ENCODE measurements at places on chromosomes 13 and 19. TPM values are rescaled to one million over a fixed set of nuclear protein-coding genes. Genes with fewer than 3 reads are reported as not detected.

- H3K27me3 ChIP-seq: no peaks in the 10 kb centered on the region
- H3K4me3 ChIP-seq: no peak overlapping the region
- H3K27ac ChIP-seq: peak overlapping the region; percentile 67
- DNase-seq: no peak
Measured at GRCh38 chr13:26503826-26504594, 53.5 kb upstream of the WASF3 start.

- DNase-seq: no peak
- H3K36me3 ChIP-seq: no peaks in the 10 kb centered on the region
- no peak overlapping the region for H3K4me3 ChIP-seq
- H3K27me3 ChIP-seq: no peaks in the 10 kb centered on the region
Measured at GRCh38 chr13:24183741-24184182, 23.2 kb downstream of the SPATA13 start.

The CALR3 gene
- not detected for total RNA-seq

- H3K27me3 ChIP-seq: no peaks in the 10 kb centered on the region
- peak; percentile 65 for DNase-seq
- H3K36me3 ChIP-seq: no peaks in the 10 kb centered on the region
- no peak overlapping the region for H3K4me3 ChIP-seq
Measured at GRCh38 chr13:66559093-66559492, 671.0 kb downstream of the PCDH9 start.

DNA sequence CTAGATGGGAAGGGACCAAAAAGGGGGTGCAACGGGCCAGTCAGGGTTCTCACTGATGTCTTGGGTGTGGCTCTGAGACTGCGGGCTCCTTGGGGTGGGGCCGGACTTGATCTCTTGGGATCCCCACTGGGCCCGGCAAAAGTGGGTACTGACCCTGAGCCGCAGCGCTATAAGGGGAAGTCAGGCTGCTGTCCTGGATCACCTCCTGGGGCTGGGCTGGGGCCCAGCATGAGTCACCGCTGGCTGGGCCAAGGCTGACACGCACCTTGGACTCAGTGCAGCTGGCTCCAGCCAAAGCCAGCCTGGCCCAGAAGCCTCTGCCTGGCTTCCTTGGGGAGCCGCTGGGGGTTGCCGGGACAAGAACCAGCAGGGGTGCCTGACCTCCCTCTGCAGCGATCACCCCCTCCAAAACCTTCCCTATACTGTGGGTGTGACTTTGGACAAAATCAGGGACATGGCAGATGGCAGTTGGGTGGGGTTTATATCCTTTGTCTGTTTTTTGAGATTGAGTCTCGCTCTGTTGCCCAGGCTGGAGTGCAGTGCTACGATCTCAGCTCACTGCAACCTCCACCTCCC, 617 bp upstream of the IQCN start:
- DNase-seq: peak; percentile 98
- H3K4me3 ChIP-seq: peak overlapping the region; percentile 32
- peaks cover 35% of the 10 kb centered on the region for H3K4me1 ChIP-seq
- H3K36me3 ChIP-seq: peaks cover 14% of the 10 kb centered on the region

The WDR87 gene
- not detected for total RNA-seq

The FCGBP gene
- total RNA-seq: under 0.01 TPM

The ZNF98 gene
- under 0.01 TPM for total RNA-seq

All from osteoblast (primary cell).